ENCODE measurements at places on chromosomes 11 and 22. TPM values are rescaled to one million over a fixed set of nuclear protein-coding genes. Genes with fewer than 3 reads are reported as not detected.

GRCh38 chr22:21690401-21690801 is 24.6 kb downstream of the PPIL2 start:
- no peak for DNase-seq
- H3K4me1 ChIP-seq, result peaks cover 2% of the 10 kb centered on the region
- no peak overlapping the region for H3K4me3 ChIP-seq
- H3K27ac ChIP-seq, result peak overlapping the region; percentile 26
- no peaks in the 10 kb centered on the region for H3K27me3 ChIP-seq

DNA sequence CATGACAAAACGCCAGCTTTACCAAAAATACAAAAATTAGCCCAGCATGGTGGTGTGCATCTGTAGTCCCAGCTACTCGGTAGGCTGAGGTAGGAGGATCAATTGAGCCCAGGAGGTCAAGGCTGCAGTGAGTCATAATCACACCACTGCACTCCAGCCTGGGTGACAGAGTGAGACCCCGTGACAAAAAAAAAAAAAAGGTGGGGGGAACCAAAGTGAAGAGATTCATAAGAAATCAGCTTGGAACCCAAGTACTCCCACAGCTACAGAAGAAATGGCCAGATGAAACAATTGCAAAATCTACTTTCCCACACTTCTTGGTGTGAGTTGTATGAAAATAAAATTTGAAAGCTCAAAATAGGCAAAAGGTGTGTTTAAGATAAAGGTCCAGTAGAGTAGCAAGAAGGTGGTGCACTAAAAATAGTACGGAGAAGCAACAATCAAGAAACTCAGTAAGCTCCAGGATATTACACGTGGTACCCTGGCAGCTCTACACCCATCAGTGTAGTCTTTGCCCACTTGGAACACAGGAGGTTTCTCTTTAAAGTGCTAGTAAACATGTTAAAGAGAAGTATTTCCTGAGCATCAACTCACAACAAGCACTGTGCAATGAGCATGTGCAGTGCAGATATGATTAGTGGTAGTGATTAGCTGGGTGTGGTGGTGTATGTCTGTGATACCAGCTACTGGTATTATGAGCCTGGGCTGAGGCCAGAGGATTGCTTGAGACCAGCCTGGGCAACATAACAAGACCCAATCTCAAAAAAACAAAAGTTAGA is 5.3 kb downstream of the HARBI1 start:
- no peak overlapping the region for H3K27ac ChIP-seq
- no peaks in the 10 kb centered on the region for H3K27me3 ChIP-seq
- H3K4me3 ChIP-seq, result no peak overlapping the region
- peaks cover 22% of the 10 kb centered on the region for H3K4me1 ChIP-seq
- no peaks in the 10 kb centered on the region for H3K36me3 ChIP-seq

GRCh38 chr11:76765863-76766350 is 17.2 kb upstream of the TSKU start:
- DNase-seq, result no peak
- H3K27ac ChIP-seq, result no peak overlapping the region

DNA sequence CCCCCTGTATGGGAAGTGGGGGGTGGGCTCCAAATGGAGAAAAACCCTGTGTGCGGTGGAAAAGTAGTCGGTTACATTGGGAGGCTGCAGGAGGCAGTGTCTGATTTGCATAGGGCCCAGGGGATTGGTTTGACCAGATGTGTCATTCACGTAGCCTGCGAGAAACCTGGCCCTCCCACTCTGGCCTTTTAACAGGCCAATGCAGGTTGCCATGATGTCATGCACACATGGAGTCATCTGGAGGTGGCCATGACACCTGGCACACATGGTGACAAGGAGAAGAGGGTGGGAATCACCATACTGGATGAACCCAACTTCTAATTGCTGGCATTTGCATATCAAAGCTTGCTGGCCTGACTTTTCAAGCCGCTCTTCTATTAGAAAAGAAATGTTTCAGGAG is 50.6 kb downstream of the FAM181B start:
- H3K4me3 ChIP-seq, result no peak overlapping the region
- peaks cover 1% of the 10 kb centered on the region for H3K4me1 ChIP-seq
- peaks cover 23% of the 10 kb centered on the region for H3K27me3 ChIP-seq
- no peak for DNase-seq
- no peak overlapping the region for H3K27ac ChIP-seq
- peaks cover 2% of the 10 kb centered on the region for H3K36me3 ChIP-seq

DNA sequence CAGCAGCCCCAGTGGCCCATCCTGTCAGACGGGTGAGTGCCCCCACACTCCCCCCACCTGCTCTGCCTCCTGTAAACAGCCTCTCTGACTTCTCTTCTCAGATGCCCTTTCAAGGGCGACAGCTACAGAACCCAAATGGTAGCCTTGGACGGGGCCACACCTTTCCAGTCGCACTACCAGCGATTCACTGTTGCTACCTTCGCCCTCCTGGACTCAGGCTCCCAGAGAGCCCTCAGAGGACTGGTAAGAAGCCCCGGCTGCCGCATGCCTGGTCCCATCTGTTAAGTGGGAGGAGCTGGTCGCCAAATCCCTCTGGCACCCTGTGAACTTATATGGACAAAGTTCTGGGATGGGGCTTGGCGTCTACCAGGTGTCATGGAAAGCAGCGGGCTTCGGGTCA is 6.2 kb downstream of the ZP1 start:
- DNase-seq, result no peak
- H3K27me3 ChIP-seq, result no peaks in the 10 kb centered on the region
- H3K4me3 ChIP-seq, result no peak overlapping the region
- no peak overlapping the region for H3K27ac ChIP-seq
- H3K4me1 ChIP-seq, result peaks cover 45% of the 10 kb centered on the region

- no peak overlapping the region for H3K4me3 ChIP-seq
- no peak overlapping the region for H3K27ac ChIP-seq
- no peaks in the 10 kb centered on the region for H3K36me3 ChIP-seq
- H3K4me1 ChIP-seq, result no peaks in the 10 kb centered on the region
- no peak for DNase-seq
Measured at GRCh38 chr11:15757048-15757698, 599.2 kb downstream of the SOX6 start.

GRCh38 chr22:22712092-22712658 is 67.8 kb downstream of the GGTLC2 start:
- H3K27ac ChIP-seq, result no peak overlapping the region
- peaks cover 2% of the 10 kb centered on the region for H3K4me1 ChIP-seq
- no peaks in the 10 kb centered on the region for H3K27me3 ChIP-seq
- no peak for DNase-seq
- no peaks in the 10 kb centered on the region for H3K36me3 ChIP-seq
- H3K4me3 ChIP-seq, result no peak overlapping the region

DNA sequence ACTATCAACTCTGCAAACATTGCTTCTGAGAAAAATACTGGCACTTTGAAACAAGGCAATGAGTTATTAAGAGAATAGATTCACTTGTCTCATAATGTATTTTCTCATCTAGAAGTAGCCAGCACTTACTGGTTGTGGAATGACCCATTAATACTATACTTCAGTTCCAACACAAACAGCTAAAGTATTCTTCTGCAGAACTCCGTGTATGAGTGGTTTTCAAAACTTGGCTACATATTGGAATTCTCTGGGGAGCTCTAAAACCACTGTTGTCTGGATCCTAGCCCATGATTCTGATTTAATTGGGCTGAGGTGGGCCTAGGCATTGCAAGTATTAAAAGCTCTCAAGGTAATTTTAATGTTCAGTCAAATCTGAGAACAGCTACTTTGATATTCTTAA is 1416.4 kb upstream of the RAG2 start:
- no peak overlapping the region for H3K4me3 ChIP-seq
- H3K4me1 ChIP-seq, result no peaks in the 10 kb centered on the region
- no peak overlapping the region for H3K27ac ChIP-seq
- H3K36me3 ChIP-seq, result no peaks in the 10 kb centered on the region
- no peak for DNase-seq

DNA sequence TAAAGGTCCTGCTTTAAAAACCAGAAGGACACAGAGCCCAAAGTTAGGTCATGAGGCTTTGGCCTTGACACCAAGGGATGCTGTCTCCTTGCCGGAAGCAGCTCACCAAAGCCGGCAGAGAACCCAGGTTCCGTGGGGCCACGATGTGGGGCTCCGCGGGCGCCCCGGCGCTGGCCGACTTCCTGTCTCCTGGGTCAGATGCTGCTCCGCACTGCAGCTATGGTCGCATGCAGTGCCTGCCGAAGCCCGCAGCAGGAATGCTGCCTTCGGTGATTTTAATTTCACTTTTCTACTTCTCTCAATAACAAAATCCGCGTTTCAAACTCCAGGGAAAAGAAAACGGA is 454 bp upstream of the OTUB1 start:
- H3K27ac ChIP-seq, result peak overlapping the region; percentile 99
- H3K27me3 ChIP-seq, result no peaks in the 10 kb centered on the region
- H3K4me1 ChIP-seq, result peaks cover 44% of the 10 kb centered on the region
- H3K36me3 ChIP-seq, result no peaks in the 10 kb centered on the region
- H3K4me3 ChIP-seq, result peak overlapping the region; percentile 99

DNA sequence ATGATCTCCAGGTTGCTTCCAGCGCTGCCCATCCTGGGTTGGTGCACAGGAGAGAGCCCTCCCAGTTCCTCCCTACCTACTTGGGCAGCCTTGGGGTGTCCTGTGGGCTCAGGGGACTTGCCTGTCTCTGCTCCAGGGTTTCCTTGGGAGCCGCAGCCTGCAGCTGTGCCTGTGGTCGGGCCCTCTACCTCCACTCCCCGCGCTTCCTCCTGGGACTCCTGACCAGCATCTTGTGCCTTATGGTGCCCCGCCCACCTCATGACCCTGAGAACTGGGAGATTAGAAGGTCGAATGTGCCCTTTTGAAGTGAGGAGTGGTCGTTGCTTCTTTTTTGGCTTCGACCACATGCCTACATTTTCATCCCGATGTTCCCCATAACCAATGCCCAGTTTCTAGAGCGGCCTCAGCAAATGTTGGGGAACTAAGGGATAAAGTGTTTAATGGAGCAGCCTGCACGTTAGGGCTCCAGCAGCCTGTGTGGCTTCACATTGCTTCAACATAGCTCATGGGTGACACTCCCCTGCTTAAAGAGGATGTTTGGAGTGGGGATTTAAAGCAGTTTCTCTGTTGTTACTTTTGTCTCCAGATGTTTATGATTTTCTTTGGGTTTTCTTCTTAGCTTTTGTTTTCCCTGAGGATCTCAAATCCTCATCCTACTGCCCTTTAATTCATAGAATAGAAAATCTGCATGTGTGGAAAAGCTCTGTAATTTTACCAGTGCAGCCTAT is 248.8 kb downstream of the TBC1D22A start:
- H3K36me3 ChIP-seq, result peaks cover 4% of the 10 kb centered on the region
- H3K4me1 ChIP-seq, result peaks cover 10% of the 10 kb centered on the region
- no peak overlapping the region for H3K27ac ChIP-seq
- H3K4me3 ChIP-seq, result no peak overlapping the region

DNA sequence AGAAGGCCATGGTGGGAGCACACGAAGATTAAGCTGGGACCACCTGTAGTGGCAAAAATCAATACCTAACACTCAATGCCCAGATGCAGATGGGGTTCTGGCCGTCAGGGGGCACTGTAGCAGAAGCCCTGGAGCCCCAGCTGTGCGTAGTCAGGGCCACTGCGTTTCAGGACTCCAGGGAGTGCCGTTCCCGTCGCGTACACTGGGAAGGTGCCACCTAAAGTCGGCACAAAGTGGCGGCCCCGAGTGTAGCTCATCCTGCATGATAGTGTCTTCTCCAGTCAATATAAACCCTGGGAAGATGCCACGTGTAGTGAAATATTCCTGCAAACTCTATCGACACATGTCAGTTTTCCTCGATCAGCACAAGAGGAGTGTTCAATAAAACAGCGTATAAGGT is 123.8 kb upstream of the NTM start:
- no peaks in the 10 kb centered on the region for H3K4me1 ChIP-seq
- no peak for DNase-seq
- no peaks in the 10 kb centered on the region for H3K36me3 ChIP-seq
- peaks cover 16% of the 10 kb centered on the region for H3K27me3 ChIP-seq
- H3K27ac ChIP-seq, result no peak overlapping the region

GRCh38 chr22:20994902-20995241 is 7.0 kb downstream of the THAP7 start:
- H3K4me3 ChIP-seq, result no peak overlapping the region
- no peaks in the 10 kb centered on the region for H3K27me3 ChIP-seq
- H3K4me1 ChIP-seq, result peaks cover 13% of the 10 kb centered on the region
- peaks cover 24% of the 10 kb centered on the region for H3K36me3 ChIP-seq
- no peak for DNase-seq

DNA sequence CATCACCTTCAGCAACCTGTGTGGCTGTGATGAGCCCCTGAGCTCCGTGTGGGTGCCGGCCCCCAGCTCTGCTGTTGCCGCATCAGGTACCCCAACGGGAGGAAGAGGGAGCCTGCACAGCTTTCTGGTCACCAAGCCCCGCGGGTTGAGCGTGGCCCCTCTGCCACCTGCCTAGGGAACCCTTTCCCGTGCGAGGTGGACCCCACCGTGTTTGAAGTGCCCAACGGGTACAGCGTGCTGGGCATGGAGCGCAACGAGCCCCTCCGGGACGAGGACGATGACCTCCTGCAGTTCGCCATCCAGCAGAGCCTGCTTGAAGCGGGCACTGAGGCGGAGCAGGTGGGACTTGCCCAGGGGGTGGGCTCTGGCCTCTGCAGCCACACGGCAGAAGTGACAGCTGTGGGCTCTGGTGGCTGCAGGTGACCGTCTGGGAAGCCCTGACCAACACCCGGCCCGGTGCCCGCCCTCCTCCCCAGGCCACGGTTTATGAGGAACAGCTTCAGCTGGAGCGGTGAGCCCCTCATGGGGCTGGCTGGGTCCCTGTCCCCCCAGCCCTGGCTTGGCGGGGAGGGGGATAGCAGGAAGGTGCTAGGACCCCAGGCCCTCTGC is 1.9 kb upstream of the SSH3 start:
- H3K27me3 ChIP-seq, result no peaks in the 10 kb centered on the region
- no peak overlapping the region for H3K4me3 ChIP-seq
- peaks cover 8% of the 10 kb centered on the region for H3K36me3 ChIP-seq
- no peak for DNase-seq
- peaks cover 24% of the 10 kb centered on the region for H3K4me1 ChIP-seq

- H3K4me1 ChIP-seq, result no peaks in the 10 kb centered on the region
- H3K36me3 ChIP-seq, result peaks cover 5% of the 10 kb centered on the region
- H3K4me3 ChIP-seq, result no peak overlapping the region
- DNase-seq, result no peak
- peaks cover 35% of the 10 kb centered on the region for H3K27me3 ChIP-seq
- H3K27ac ChIP-seq, result no peak overlapping the region
Measured at GRCh38 chr11:35488117-35488516, 37.3 kb downstream of the PAMR1 start.

Gene OR10D3
- total RNA-seq, result not detected

Gene DNAJB7
- total RNA-seq, result not detected

Gene OR10W1
- total RNA-seq, result not detected

Gene OR51B4
- not detected for total RNA-seq

Gene IL18BP
- 15.1 TPM for total RNA-seq

Gene C1QTNF4
- 0.91 TPM for total RNA-seq

Gene C1QTNF6
- total RNA-seq, result 25.7 TPM

Gene SHANK3
- total RNA-seq, result 0.05 TPM
